ENCODE measurements at places on chromosomes 16 and 17.

DNA sequence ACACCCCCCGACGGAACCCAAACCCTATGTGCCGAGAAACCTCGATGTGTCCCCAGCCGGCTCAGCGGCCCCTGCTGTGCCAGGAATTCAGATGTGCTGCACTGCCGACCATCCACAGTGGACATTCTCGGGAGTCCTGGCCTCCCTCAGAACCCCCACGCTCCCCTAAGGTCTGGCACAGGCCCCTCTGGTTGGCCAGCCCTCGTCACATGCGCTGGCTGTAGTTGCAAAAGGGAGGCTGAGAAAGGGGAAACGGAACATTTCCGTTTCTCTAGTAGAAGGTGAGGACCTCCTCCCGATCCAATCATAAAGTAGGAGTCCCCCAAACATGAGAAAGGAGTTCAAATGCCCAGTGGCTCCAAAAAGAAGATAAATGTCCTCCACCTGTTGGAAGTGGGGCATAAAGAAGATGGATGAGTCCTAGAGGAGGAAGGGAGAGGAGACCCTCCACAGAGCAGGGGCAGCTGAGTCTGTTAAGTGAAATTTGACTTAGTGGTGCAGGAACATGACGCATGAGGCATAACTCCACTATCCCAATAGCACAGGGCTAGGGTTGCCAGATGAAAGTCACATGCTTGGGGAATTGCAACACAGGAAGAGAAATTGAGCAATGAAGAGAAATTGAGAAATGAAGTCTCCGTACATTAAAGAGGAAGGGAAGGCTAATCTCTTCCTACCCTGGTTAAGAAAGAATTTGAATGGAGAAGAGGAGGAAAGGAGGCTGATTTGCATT lies 49.3 kb upstream of the WSB1 start:
- no peak for DNase-seq

DNA sequence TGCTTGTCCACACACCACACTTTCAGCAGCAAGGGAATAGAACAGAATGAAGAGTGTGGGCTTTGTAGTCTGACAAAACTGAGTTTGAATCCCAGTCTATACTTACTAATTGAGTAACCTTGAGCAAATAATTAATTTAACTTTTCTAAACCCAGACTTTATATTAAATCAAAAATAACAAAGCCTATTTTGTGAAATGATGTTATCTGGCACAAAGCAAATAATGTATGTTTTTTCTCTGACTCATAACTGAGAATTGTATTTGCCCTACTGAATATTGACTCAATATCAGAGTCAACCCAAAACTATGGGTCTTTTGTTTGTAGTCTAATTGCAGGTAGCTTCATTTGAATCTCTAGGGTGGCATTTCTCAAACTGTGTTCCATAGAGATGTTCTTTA lies 77.9 kb upstream of the TANC2 start:
- no peak for DNase-seq

GRCh38 chr16:14398014-14398717 lies 231.9 kb downstream of the PARN start:
- no peak for DNase-seq

- no peak for DNase-seq
Measured at GRCh38 chr16:651844-652243, 2.7 kb downstream of the WDR90 start.

GRCh38 chr17:42337442-42337841 lies 49.1 kb downstream of the STAT5A start:
- DNase-seq = peak; percentile 33

DNA sequence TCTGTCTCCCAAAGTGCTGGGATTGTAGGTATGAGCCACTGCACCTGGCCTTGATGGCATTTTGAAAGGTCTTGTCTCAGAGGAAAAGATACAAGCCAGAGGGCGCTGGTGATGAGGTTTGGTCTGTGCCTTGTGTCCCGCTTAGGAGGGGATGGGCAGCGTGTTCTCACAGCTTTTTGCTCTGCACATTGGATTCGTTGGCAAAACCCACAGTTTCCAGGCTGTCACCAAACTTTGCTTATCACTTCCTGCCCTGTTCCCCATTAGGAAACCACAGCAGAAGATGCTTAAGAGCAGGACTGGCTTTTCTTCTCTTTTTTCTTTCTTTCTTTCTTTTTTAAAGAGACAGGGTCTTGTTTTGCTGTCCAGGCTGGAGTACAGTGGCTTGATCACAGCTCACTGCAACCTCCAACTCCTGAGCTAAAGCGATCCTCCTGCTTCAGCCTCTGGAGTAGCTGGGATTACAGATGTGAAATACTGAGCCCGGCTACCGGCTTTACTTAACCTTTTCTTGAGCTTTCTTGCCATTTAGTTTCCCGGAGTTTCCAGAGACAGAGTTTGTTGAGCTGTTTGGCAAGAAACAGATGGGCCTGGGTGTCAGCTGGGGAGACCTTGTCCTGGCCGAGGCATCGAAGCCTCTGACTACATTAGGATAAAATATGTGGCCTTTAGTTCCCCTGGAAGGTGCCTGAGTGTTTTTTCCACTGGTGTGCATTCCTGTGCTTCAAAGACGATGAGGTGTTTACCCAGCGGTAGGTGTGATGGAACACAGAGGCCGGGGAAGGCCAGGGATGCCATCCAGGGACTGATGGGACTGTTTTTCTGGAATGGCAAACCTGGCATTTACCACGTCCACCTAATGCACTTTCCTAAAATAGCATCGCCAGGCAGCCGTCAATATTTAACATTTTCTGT lies 112.9 kb downstream of the ABCC1 start:
- no peak for DNase-seq

DNA sequence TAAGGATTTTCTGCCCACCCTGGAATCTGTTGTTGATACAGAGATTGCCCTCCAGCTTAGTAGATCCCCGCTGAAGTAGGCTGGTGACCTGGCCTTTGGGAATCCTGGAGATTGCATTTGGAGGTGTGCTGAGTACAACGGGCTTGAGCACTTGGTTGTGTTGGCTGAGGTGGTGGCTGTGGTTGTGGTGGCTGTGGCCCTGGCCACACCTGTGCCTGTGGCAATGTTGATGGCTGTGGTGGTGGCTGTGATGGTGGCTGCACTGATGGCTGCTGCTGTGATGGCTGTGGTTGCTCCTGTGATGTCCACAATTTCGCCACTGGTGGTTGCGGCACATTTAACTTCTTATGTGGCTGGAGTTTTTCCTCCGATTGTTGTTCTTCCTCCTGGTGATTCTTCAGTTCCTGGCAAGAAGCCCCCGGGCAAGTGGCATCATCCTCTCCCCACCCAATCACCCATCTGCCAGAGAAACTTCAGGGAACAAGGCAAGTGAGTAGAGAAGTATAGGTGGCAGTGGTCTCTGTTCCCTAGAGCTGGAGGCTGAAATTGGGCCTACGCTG lies 4.2 kb downstream of the CCDC200 start:
- DNase-seq = no peak

DNA sequence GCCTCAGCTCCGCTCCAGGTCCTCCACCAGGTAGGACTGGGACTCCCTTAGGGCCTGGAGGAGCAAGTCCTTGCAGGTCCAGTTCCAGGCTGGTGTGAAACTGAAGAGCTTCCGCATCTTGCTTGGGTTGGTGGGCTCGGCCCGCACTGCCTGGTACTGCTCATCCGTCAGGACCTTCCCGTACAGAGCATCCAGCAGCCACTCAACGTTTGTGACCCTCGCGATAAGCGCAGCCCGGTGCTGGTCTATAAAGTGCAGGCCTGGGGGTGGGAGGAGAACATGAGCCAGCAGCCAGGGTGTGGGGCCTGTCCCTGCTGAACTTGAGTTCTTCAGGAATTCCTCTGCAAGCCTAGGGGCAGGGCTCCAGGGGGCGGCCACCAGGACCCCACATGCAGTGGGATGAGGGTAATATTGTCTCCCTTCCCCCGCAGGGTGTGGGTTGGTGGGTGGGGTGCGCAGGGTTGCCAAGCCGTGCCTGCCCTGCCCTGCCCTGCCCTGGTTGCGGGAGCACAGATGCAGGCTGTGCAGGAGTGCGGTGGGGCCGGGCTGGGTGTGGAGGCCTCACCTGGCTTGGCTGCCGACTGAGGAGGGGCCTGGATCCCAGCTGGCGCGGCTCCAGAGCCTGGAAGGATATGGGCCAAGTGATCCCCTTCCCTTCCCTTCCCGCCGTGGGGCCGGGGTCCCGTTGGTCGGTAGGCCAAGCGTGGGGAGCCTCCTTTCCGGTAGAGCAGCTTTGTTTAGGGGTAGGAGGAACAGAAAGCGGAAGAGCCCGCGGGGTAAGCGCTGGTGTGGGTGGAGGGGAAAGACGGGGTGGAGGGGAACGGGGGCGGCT lies 762 bp downstream of the PYCARD start:
- no peak for DNase-seq

- DNase-seq = no peak
Measured at GRCh38 chr17:38421171-38421841, 7.0 kb upstream of the ARHGAP23 start.

GRCh38 chr16:50694206-50694605 lies 800 bp downstream of the NOD2 start:
- no peak for DNase-seq

- DNase-seq = no peak
Measured at GRCh38 chr16:31480851-31481536, 1.9 kb upstream of the SLC5A2 start.

- no peak for DNase-seq
Measured at GRCh38 chr17:17787568-17787967, 49.2 kb downstream of the SREBF1 start.

- no peak for DNase-seq
Measured at GRCh38 chr16:83717814-83718213, 90.0 kb upstream of the HSBP1 start.

GRCh38 chr16:85913688-85914422 lies 14.9 kb downstream of the IRF8 start:
- DNase-seq = no peak

GRCh38 chr17:79087428-79088143 lies 13.0 kb downstream of the ENGASE start:
- peak; percentile 33 for DNase-seq

DNA sequence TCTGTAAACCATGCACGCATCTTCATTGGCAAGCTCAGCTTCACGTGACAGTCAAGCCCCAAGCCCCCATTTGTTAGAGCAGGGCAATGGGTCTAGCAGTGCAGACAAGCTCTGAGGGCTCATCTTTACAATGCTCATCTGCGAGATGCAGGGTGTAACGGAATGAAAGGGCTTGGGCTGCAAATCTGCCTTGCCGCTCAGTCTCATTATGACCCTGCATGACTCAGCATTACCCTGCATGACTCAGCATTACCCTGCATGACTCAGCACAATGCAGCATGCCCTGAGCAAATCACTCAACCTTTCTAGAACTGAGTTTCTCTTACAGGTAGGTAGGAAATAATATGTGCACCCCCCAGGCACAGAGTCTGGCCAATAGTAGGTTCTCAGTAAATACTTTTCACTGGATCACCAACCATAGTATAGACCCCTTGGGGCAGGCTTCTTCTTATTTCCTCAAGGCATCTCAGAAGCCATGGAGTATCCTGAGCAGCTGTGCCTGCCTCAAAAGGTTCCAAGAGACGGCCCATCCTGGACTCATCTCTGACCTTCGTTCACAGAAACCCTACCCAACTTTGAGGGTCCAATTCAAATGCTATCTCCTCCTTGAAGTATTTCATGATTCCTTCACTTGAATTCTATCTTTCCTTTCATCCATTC lies 391.3 kb upstream of the CDH5 start:
- DNase-seq = no peak

- DNase-seq = no peak
Measured at GRCh38 chr16:85848986-85849385, 49.5 kb downstream of the COX4I1 start.

DNA sequence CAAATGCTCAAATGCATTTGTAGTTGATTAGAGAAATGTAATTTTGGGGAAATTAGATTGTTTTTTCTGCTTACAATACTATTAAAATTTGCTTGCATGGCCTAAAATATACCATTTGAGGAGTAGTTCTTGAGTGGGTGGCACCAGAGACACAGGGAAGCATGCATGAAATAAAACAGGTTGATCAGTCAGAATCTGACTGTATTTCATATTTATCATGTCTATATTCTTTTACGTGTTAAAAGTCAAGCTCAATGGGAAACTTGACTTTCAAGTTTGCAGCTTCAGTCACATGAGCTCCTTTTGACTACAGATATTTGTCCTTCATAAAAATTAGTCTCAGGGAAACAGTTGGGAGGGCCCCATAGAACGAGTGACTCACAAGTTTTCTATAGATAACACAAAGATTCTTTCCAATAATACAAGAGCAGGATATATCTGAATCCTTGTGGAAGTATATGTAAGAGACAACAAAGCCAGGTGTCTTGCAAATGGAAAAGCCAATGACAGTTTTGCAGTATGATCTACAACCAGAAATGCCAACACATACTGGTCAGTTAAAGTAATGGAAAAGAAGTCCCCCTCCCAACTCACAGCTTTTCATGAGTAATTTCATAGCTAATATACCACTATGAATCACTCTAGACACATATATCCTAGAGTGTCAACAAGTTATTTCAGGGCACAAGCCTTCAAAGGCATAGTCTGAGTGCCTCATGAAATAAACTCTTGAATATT lies 42.2 kb upstream of the CORO6 start:
- no peak for DNase-seq

DNA sequence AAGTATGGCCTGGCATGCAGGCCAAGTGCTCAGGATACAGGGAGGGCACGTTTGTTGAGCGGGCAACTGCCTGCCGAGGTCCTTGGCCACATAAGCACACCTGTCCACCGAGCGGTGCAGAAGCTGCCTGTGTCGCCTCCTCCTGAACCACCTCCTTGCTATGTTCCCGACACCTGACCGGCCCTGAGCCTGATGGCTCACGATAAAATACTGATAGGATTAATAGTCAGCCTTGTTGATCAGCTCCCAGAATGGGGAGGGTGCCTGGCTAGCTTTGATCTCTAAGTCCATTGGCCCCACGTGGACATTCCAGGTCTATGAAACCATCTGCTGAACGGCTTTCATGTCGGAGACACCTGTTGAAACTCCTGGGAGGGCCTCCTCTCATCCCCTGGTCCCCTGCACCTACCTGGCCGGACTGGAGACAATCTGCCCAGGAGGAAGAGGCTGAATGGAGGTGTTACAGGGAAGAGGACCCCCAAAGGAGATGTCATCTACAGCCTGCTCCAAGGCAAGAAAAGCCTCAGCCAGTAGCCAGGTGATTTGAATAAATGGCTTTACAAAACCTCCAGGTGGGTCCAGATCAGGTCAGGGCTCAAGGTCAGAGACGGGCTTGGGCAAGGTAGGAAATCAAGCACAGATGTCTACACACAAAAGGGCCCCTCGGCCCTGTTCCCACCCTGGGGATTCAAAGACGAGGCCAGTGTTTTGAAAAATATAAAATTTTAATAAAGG lies 33.4 kb downstream of the AXIN2 start:
- no peak for DNase-seq

- no peak for DNase-seq
Measured at GRCh38 chr17:75652341-75652740, 14.6 kb downstream of the RECQL5 start.

GRCh38 chr17:81125573-81126081 lies 39.7 kb upstream of the PVALEF start:
- DNase-seq = no peak

GRCh38 chr17:58308985-58309917 lies 19.3 kb downstream of the TSPOAP1 start:
- DNase-seq = no peak

Data from activated CD8-positive, alpha-beta memory T cell treated with anti-CD3 and anti-CD28 coated beads for 4 hours (primary cell).